ENCODE measurements at places on chromosomes 2 and 18.
A peak's percentile ranks its signal among the peaks of the same experiment; 100 is the strongest.

GRCh38 chr2:85728883-85729824, 24.6 kb upstream of the ATOH8 start:
- peak; percentile 38 for DNase-seq

DNA sequence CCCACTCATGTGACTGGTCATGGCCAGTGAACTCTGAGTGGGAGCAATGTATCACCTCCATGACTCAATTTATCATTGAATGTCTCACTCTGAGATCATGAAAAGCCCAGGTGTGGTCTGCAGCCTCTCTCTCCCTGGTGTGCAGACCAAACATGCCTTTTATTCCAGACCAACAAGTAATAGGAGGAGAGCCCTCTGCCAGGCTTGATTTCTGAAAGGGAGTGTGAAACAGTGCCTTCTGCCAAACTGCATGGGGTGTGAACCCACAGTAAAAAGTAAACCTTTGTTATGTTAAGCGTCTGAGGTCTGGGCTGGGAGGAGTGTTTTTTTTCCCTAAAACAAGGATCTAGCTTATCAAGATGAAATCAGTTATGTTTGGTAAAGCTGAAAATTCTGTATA, 601.2 kb downstream of the ADCYAP1 start:
- DNase-seq: no peak

GRCh38 chr18:50855976-50856757, 22.8 kb upstream of the ME2 start:
- no peak for DNase-seq

DNA sequence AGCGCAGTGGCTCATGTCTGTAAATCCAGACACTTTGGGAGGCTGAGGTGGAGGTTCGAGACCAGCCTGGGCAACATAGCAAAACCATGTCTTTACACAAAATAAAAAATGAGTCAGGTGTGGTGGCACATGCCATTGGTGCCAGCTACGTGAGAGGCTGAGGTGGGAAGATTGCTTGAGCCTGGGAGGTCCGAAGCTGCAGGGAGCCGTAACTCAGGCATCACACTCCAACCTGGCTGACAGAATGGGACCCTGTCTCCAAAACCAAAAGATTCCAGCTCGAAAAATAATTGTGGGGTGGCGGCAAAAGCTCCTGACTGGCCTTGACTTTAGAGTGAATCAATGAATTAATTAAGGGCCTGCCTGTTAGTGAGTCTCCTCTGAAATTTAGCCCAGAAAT, 1.2 kb upstream of the ALPP start:
- DNase-seq: no peak

- no peak for DNase-seq
Observed at GRCh38 chr2:166417669-166418068, 41.9 kb upstream of the SCN9A start.

- DNase-seq: no peak
Observed at GRCh38 chr18:31819106-31819924, 58.6 kb upstream of the SLC25A52 start.

GRCh38 chr2:232667989-232668583, 29.0 kb upstream of the GIGYF2 start:
- DNase-seq: no peak

- DNase-seq: no peak
Observed at GRCh38 chr2:64624108-64624610, 29.6 kb downstream of the SERTAD2 start.

GRCh38 chr2:134381141-134381540, 127.3 kb downstream of the MGAT5 start:
- no peak for DNase-seq

- no peak for DNase-seq
Observed at GRCh38 chr2:168002021-168002553, 245.3 kb downstream of the STK39 start.

DNA sequence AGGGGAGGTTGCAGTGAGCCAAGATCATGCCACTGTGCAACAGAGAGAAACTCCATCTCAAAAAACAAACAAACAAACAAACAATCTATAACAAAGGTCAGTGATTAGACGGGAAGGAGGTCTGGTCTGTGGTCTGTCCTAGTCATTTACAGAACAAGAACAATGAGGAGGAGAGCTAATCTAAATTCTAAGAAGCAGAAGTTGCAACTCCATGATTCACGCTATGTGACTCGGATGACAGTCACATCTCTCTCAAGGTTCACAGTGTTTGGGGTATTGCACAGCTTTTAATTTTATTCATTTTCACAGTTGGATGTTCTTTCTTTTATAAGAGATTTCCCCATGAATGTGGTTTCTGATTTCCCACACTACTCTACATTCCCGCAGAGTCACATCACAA, 218.7 kb upstream of the PIEZO2 start:
- no peak for DNase-seq

DNA sequence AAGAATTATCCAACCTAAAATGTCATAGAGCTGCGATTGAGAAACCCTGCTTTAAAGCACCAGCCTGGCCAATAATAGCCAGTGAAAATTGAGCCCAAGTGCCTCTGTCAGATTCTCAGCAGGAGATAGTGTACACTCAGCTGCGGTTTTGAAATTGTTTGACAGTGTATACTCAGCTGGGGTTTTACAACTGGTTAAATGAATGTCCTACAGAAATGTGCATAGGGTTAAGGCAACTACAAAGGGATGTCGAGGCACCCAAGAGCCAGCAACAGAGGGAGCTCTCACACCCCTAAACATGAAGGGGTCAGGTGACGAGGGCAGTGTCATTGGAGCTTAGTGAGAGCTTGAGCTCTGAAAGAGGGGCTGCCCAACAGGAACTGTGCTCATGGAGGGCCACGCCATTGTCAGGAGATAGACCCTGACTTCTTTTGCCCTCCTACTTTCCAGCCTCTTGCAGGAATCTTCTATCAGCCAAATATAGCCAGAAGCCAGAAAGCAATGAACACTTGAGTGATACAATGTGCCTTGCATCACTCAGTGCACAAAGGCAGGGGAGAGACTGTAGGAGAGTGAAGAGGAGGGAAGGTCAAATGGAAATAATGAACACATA, 15.1 kb downstream of the ACTG2 start:
- DNase-seq: peak; percentile 11

GRCh38 chr2:80351231-80351630, 46.7 kb upstream of the LRRTM1 start:
- DNase-seq: no peak

GRCh38 chr2:235779444-235779896, 285.6 kb downstream of the AGAP1 start:
- DNase-seq: no peak

- no peak for DNase-seq
Observed at GRCh38 chr2:232416521-232417470, 10.2 kb downstream of the ALPG start.

DNA sequence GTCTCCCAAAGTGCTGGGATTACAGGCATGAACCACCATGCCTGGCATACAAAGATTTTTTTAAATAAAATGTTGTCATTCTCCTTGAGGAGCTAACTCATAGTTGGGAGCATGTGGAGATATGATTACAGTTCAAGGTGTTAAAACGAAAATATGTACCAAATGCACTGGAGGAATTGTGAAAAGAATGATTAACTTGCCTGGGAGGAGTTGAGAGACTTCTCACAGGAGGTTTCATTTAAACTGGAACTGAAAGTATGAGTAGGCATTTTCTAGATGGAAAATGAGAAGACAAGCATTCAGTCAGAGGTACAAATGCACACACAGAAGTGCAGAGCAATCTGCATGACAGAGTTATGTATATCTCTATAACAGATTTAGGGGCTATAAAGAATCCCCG, 126.6 kb upstream of the PDE1A start:
- no peak for DNase-seq

DNA sequence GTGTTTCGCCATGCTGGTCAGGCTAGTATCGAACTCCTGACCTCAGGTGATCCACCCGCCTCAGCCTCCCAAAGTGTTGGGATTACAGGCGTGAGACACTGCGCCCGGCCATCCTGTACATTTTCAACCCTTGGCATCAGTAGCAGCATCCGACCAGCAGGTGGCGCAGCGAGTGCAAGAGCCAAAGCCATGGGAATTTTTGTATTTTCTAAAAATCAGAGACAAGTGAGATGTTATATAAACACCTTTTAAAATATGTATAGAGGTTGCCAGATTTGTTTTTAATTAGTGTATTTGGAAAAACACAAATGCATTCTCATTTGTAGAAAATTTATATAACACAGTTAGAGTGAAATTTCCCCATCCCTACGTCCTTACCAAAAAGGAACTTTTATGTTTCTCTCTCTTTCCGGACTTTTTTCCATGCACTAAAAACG, 36.8 kb downstream of the MOGAT1 start:
- peak; percentile 70 for DNase-seq

- no peak for DNase-seq
Observed at GRCh38 chr2:125642032-125642431, 1013.9 kb upstream of the GYPC start.

DNA sequence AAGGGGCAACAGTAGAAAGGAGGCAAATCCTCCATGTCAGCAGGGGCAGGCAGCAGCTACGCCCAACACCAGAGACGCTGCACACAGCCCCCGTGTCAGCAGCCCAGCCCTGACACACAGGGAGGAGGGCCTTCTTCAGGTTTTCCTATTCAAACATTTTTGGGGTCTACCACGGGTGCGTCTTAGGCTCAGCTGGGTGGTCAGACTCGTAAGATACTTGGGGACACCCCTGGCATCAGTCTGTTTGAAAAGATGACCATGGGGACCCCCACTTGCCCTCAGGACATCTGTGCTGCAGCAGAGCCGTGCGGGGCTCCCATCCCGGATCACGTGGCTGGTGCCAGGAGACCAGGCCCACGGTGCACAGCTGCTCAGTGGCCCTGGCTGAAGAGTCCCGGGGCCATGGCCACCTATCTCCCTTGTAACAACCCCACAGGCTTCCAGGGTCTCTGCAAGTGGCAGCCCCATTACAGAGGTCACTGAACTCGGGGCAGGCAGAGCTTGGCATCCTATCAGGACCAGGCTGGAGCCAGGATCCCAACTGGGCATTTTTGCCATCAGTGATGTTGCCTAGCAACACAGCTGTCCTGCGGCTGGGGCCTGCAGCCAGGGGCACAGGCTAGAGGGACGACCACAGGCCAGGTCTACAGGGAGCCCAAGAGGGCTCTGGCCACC, 82.5 kb downstream of the EDAR start:
- DNase-seq: no peak

GRCh38 chr18:54112356-54112755, 112.1 kb downstream of the MBD2 start:
- no peak for DNase-seq

DNA sequence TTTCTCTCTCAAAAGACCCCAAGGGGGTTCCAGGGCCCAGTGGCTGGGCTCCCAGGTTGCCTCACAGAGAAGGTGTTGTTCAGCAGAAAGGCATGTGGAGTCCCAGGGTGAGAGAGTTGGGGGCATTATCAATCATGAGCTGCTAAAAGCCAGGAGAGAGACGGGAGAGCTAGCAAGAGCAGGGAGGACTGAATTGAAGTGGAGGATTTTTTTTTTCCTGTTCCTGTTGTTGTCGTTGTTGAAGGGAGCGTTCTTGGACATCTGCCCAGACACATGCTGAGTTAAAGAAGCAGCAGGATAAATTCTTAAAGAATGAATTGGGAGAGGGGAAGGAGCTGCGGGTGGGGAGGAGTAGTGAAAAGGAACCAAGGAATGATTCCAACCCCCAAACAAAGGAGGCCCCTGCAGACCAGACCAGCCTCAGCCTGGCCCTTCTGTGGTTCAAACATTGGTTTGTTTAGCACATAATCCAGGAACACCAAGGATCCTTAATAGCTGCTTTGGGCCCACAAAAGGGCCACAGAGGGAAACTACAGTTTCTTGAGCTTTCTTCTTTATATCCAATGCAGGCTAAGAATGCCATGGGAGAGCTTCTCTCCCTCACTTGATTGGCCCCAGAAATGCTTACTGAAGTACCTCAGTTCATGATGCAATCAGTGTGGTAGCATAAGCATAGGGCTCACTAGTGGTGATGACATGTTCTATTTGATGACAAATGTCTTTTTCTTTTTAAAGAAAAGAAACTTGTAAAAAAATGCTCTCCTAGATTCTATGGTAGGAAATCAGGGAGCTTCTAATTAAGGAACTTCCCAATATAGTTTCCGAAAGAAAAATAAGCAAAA, 146.0 kb downstream of the SETBP1 start:
- no peak for DNase-seq

GRCh38 chr18:56598422-56598821, 40.0 kb downstream of the TXNL1 start:
- DNase-seq: no peak

DNA sequence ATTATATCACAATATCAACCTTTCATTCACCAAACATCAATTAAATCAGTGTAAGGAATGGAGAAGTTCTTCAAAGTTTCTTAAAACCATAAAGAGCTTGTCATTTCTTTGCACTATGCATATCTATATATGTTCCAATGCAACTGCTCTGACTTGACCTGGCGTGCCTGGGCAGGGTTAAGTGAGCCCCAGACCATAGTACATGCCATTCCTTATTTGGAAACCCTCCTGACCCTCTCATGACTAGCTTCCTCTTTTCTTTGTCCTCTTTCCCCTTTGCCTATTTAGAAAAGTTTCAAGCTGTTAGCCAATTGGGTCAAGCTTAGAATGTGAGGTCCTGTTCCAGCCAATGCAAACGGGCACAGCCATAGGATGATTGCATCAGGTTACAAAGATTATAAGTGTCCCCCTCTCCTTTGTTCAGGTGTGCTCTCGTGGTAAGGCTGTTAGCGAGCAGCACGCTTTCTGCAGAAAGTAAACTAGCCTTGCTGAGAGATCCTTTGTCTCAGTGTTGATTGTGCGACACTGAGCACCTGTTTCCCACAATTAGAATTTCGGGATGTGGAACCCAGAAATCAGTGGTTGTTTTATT, 78.2 kb upstream of the UXS1 start:
- DNase-seq: no peak

GRCh38 chr2:204407204-204408014, 137.9 kb upstream of the PARD3B start:
- no peak for DNase-seq

GRCh38 chr18:47929681-47930198, 719 bp downstream of the SMAD2 start:
- no peak for DNase-seq

DNA sequence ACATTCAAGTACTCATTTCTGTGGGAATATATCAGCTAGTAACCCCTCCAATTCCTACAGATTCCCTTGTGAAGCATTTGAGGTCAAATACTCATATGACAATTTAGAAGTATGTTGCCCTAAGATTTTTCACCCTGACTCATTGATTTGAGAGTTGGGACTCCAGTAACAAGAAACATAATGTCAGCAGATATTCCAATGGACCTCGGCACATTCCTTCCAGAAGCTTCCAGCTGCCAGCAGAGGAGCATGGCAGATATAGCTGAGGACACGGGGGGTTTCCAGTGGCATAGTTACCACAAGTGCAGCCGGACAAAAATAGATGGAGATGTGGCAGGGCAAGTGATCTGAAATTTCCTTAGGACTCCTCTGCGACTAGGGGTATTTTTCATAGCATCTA, 101.9 kb upstream of the ARHGAP28 start:
- DNase-seq: no peak

GRCh38 chr18:44881461-44882162, 200.9 kb downstream of the SETBP1 start:
- no peak for DNase-seq

GRCh38 chr2:62186156-62186905, 9.6 kb upstream of the B3GNT2 start:
- no peak for DNase-seq

- no peak for DNase-seq
Observed at GRCh38 chr18:10319914-10320600, 134.4 kb upstream of the APCDD1 start.

- no peak for DNase-seq
Observed at GRCh38 chr2:216960671-216961268, 100.9 kb upstream of the TNP1 start.
